Gastroesophageal sphincter (tissue), 4 donors: ENCODE measurements at places on chromosomes 2 and 18. TPM values are rescaled to one million over a fixed set of nuclear protein-coding genes. Genes with fewer than 3 reads are reported as not detected.

DNA sequence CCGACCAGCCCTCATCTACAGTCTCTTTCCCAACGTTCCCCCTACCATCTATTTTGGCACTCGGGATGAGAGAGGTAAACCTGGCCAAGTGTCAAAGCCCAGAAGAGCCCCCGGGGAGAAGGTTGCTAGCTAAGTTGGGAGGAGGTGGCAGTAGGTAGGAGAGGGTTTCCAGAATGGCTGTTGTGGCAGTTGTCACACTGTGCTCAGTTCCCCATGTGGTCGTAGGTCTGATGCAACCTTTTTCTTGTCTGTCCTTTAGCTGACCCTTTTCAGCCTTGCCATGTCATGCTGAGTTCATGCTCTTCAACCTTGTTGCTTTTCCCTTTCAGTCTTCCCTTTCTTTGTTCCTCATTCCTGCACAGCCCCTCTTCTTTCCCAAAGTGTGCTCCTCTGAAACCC, 34.5 kb downstream of the TTLL4 start:
- peak; percentile 68 for ATAC-seq

DNA sequence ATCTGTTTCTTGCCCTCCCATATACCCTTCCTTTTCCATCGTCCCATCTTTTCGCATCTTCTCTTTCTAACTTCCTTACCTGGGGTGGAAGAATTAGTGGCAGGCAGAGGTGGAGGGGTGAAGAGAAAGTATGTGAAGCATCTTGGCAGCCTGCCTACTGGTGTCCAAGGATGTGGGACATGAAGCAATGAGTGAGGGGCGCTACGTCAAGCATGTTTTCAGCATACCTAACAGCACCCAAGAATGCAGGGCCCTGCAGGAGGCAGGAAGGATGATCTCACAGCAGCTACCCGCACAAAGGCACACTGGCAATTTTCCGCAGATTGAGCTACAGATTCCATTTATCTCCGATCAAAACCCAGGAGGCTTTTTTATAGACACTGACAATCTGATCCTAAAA, 42.2 kb downstream of the METTL4 start:
- ATAC-seq: no peak

MC5R gene
- not detected for total RNA-seq

GRCh38 chr2:12514631-12515437, 201.9 kb upstream of the TRIB2 start:
- no peak for ATAC-seq

DNA sequence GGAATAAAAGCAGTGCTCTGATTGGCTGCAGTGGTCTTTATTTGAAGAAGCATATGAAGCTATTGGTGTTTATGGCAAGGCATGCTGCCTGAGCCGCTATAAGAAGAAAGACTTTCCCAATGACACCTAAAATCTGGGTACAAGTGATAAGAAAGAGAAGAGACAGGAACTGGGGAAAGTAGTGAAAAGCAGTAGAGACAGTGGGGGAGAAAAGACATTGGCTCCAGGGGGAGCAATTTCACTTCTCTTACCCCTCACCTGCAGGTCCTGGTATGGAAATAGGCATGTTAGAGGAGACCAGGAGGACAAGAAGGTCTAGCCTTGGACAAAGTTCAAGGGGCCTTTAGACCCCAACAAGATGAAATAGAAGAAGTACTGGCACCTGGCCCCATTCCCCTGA, 47.1 kb downstream of the PLCL1 start:
- ATAC-seq: no peak

- ATAC-seq: no peak
These were observed 156.4 kb upstream of the KYNU start for GRCh38 chr2:142721015-142721414.

DNA sequence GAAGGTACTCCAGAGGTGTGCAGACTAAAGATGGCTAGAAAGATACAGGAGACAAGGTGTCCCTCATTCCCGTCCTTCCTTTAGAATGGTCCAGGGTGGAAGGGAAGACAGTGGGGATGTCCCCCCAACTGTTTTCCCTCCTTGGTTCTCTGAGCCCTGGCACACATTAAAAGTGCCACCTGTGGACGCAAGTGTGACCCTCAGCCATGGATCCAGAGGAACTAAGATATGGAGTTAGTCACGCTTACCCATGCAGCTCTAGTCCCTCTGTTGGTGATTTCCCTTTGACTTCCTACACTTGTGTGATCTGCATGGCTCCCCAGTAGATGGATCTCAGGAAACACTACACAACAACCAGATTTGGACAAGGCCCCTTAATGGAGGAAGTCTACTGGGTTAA, 113.1 kb upstream of the SRD5A2 start:
- ATAC-seq: no peak

DNA sequence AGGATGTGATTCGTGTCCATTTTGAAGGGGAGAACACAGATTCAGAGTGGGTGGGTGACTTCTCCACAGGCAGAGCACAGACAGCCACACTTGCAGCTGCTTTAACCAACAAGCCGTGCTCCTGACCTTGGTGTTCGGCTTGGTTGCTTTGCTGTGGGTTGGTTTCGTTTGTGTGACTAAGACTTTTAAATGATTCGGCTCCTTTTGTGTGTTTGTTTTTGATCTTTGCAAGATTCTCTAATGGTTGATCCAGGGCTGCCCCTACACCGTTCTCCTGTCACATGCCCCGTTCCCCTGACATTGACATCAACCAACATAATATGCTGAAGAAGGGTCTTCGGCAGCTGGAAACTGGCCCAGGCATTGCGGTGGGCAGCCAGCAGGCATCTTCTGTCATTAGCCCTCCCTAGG, 95.9 kb upstream of the MBOAT2 start:
- no peak for ATAC-seq
